Ascending aorta (tissue), 2 donors: ENCODE measurements at places on chromosomes 7 and 10. TPM values are rescaled to one million over a fixed set of nuclear protein-coding genes. Genes with fewer than 3 reads are reported as not detected.

PAX4 gene
- not detected for total RNA-seq

GRCh38 chr10:32005050-32005449 lies 51.2 kb downstream of the KIF5B start:
- peaks cover 8% of the 10 kb centered on the region for H3K36me3 ChIP-seq
- no peaks in the 10 kb centered on the region for H3K27me3 ChIP-seq
- no peaks in the 10 kb centered on the region for H3K4me1 ChIP-seq
- no peak overlapping the region for H3K4me3 ChIP-seq

DNA sequence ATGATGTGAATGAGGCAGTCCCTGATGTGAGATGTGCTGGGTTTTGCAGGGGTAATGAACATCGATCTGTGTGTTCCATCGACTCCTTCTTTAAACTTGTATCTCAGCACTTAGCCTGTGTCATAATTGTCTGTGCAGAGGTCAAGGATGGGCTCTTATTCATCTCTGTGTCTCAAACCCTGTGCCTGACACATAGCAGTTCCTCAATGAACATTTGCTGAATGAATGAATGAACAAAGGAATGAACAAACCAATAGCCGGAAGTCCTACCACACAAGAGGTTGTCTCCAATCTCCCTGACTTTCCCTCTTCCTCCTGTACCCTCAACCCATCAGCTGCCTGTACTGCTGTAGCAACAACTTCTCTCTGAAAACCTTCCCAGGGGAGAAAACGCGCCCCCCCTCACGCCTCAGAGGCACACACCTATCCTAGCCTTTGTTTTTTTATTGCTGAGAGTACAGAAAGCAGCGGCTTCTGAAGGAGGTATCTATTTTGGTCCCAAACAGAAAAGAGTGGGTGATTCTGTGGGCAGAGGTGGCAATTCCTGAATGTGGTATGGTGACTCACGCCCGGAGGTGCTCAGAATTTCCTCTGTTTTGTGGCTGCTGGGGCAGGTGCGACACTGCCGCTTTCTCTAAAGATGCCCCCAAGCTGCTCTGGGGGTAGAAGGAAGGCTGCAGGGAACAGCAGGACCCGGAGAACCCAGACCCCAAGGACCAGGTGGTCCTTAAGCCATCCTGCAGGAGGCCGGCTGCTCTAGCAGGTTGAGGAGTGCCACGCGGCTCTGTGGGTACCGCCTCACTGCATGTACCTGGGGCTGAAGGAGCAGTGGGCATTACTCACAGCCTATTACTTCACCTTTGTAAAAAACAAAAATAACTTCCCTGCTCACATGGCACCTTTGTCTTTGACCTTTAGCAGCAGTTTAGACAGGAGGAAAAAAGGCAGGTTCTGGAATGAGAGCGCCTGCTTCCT lies 9.6 kb downstream of the IL2RA start:
- no peaks in the 10 kb centered on the region for H3K4me1 ChIP-seq
- no peaks in the 10 kb centered on the region for H3K27me3 ChIP-seq
- no peak overlapping the region for H3K4me3 ChIP-seq
- no peak for DNase-seq
- H3K27ac ChIP-seq: no peak overlapping the region

- no peak overlapping the region for H3K27ac ChIP-seq
- no peak overlapping the region for H3K4me3 ChIP-seq
- no peaks in the 10 kb centered on the region for H3K36me3 ChIP-seq
- no peaks in the 10 kb centered on the region for H3K4me1 ChIP-seq
Observed at GRCh38 chr7:142478479-142479220, 220.8 kb upstream of the PRSS58 start.

HIBADH gene
- total RNA-seq: 10.6 TPM

DNA sequence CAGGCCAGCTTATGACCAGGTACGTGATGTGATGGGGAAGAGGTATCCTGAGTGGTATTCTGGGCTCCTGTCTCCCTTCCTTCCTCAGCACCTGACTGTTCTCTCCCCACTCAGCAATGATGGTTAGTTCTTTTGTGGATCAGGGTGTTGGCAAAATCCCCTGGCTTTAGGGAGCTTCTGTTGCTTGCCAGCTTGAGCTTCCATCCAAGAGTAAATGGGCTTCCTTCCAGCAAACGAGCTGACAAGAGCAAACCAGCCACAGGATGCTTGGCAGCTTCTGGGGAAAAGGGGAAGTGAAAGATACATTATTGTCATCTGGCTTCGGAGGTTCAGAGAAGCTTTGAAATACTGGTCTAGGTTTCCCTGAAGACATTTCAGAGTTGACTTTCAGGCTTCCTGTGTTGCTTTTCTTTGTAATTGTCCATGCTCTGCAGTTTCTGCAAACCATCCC lies 5.2 kb downstream of the DUSP5 start:
- peaks cover 20% of the 10 kb centered on the region for H3K4me1 ChIP-seq
- DNase-seq: no peak
- H3K27ac ChIP-seq: no peak overlapping the region

AGR2 gene
- not detected for total RNA-seq

- no peak for DNase-seq
- peaks cover 4% of the 10 kb centered on the region for H3K4me1 ChIP-seq
- H3K27ac ChIP-seq: peak within 1 kb of the TSS; percentile 94
- no peaks in the 10 kb centered on the region for H3K36me3 ChIP-seq
- H3K4me3 ChIP-seq: peak within 1 kb of the TSS; percentile 63
- H3K27me3 ChIP-seq: no peaks in the 10 kb centered on the region
Observed at GRCh38 chr7:135147899-135148721, at the start of gene TMEM140. Gene TMEM140 (plus strand): TSS chr7:135148072. CDS start chr7:135164442, 16,370 bp downstream.

OR6B1 gene
- not detected for total RNA-seq

GRCh38 chr7:71787513-71787912 lies 624.6 kb downstream of the CALN1 start:
- H3K4me1 ChIP-seq: no peaks in the 10 kb centered on the region
- H3K27ac ChIP-seq: no peak overlapping the region
- no peak for DNase-seq
- no peaks in the 10 kb centered on the region for H3K36me3 ChIP-seq

DNA sequence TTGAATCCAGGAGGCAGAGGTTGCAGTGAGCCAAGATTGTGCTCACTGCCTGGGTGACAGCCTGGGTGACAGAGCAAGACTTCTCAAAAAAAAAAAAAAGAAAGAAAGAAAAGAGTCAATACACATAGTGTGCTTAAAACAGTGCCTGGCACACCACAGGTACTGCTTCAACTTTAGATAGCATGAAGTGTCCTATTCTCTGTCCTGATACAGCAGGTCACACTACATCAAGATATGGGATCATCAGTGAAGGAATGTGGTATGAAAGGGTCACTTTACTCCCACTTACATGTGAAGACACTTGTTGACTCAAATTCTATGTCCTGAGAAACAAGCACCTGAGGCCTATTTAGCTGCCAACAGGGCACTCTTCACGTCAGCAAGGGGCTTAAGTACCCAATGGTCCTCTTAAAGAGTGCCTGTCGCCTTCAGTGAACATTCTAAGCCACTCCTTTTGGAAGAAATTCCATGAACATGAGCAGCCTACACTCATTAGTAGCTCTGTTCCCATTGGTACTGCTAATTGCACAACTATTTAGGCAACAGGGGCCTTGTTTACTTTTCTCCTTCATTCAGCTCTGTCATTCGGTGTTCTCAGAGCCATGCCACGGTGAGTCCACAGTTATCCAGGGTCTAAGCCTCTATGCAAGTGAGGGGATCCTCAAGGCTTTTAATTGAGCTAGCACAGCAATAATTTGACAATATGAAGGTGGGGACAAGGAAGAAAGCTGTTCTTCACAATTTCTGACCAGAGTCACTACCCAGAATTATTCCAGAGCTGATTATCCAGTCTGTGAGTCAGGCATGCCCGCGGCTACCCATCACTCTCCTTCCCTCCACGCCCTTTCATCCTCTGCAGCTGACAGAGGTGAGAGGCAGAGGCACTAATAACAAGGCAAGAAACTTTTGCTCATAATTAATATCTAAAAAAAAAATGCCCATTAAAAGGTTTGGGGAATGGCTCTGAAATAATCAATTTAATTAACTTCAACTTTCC lies 56.6 kb upstream of the PTN start:
- no peak overlapping the region for H3K4me3 ChIP-seq
- DNase-seq: no peak
- no peaks in the 10 kb centered on the region for H3K4me1 ChIP-seq

DNA sequence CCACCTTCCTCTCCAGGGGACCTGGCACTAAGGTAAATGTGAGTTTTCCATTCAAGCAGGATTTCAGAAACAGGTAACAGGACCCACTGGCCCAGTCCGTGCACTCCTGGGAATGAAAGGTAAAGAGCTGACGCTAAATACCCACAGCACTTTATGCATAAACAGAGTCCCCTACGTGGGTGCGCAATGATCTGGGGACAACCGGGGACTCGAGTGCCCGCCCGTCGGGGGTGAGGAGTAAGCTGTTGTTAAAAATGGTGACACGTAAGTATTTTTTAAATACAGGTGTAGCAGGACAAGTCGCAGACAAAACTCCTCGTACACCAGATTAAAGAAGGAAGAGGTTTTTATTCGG lies 47.2 kb upstream of the PPP2R2D start:
- no peak overlapping the region for H3K27ac ChIP-seq
- no peaks in the 10 kb centered on the region for H3K4me1 ChIP-seq
- H3K36me3 ChIP-seq: no peaks in the 10 kb centered on the region
- no peak for DNase-seq
- H3K27me3 ChIP-seq: no peaks in the 10 kb centered on the region

AKR1C4 gene
- not detected for total RNA-seq

DNA sequence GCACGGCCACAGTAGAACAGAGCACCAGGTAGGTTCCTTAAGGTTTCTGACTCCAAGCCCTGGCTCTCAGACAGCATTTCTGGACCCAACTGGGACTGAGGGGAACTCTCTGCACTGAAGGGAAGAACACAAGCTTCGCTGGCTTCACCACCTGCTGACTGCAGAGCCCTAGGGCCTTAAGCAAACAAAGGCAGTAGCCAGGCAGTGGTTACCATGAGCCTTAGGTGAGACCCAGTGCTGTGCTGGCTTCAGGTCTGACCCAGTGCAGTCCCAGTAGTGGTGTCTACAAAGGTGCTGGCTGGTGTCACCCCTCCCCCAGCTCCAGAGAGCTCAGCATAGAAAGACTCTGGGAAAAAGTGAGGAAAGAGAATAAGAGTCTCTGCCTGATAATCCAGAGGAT lies 59.5 kb downstream of the SIRT1 start:
- H3K36me3 ChIP-seq: peaks cover 34% of the 10 kb centered on the region
- H3K4me3 ChIP-seq: no peak overlapping the region
- DNase-seq: no peak
- H3K4me1 ChIP-seq: no peaks in the 10 kb centered on the region
- H3K27ac ChIP-seq: no peak overlapping the region

DNA sequence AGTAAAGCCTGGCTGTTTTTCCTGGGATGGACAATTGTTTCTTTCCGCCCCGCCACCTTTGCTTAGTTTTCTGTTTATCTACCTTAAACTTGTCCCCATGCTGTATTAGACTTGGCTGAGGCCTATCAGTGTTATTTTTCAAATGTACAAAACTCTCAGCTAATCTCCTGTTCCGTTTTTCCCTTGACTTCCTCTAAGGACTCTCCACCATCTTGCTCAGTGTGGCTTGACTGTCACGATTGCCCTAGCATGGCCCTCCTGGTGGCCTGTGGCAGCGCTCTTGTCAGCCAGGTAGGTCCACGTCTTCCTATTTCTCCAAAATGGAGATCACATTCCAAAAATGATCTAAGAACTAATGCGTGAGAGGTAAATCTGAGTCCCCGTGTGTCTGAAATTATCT lies 36.7 kb downstream of the BAIAP2L1 start:
- H3K36me3 ChIP-seq: no peaks in the 10 kb centered on the region
- no peaks in the 10 kb centered on the region for H3K4me1 ChIP-seq
- DNase-seq: no peak
- no peaks in the 10 kb centered on the region for H3K27me3 ChIP-seq

GNAI1 gene
- 8.7 TPM for total RNA-seq

DNA sequence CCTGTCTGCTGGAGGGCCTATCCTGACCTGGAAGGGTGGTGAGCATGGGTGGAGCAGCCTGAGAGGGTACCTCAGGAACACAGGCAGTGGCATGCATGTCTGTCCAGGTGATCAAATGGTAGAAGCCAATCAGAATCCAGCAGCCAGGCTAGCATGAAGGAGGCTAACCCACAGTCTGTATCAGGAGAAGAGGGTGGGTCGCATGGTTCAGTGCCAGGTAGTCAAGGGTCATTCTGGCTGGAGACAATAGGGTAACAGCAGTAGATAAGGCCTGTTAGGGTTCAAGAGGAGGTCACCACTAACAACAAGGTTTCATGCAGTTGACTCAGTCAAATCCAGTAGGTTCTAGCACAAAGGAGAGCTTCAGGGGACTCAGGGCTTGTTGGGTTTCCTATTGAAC lies 10.4 kb downstream of the ALDH18A1 start:
- peaks cover 17% of the 10 kb centered on the region for H3K36me3 ChIP-seq
- no peak overlapping the region for H3K4me3 ChIP-seq
- H3K4me1 ChIP-seq: no peaks in the 10 kb centered on the region
- no peak for DNase-seq
- H3K27ac ChIP-seq: no peak overlapping the region
- H3K27me3 ChIP-seq: no peaks in the 10 kb centered on the region

DNA sequence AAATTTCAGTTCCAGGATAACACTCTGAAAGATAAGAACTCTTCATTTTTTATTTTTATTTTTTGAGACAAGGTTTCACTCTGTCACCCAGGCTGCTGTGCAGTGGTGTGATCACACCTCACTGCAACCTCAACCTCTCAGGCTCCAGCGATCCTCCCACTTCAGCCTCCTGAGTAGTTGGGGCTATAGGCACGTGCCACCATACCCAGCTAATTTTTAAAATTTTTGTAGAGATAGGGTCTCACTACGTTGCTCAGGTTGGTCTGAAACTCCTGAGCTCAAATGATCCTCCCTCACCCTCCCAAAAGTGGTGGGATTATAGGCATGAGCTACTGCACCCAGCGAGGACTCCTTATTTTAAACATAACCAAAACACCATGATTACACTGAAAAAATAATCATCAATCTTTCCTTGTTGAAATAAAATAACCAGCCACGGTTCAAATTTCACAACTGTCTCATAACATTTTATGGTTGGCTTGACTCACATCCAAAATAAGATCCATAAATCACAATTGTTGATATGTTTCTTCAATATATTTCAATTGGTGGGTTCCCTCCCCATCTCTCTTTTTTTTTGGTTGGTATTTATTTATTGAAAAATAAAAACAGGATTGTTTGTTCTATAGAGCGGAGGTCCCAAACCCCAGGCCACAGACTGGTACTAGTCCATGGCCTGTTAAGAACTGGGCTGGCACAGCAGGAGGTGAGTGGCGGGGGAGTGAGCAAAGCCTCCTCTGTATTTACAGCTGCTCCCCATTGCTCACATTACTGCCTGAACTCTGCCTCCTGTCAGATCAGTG lies 60.1 kb upstream of the FAM171A1 start:
- H3K27me3 ChIP-seq: no peaks in the 10 kb centered on the region
- no peaks in the 10 kb centered on the region for H3K36me3 ChIP-seq
- peaks cover 11% of the 10 kb centered on the region for H3K4me1 ChIP-seq
- H3K4me3 ChIP-seq: no peak overlapping the region

SUN3 gene
- total RNA-seq: not detected

NPY4R2 gene
- not detected for total RNA-seq

GRCh38 chr7:7554649-7555575 lies 11.8 kb upstream of the MIOS start:
- no peaks in the 10 kb centered on the region for H3K27me3 ChIP-seq
- H3K4me3 ChIP-seq: no peak overlapping the region
- DNase-seq: no peak
- H3K36me3 ChIP-seq: no peaks in the 10 kb centered on the region

GRCh38 chr7:29499932-29500331 lies 63.7 kb upstream of the PRR15 start:
- no peaks in the 10 kb centered on the region for H3K4me1 ChIP-seq
- H3K4me3 ChIP-seq: no peak overlapping the region
- H3K36me3 ChIP-seq: no peaks in the 10 kb centered on the region
